ENCODE measurements at places on chromosomes 6 and 20. TPM values are rescaled to one million over a fixed set of nuclear protein-coding genes. Genes with fewer than 3 reads are reported as not detected.

The IL17A gene
- total RNA-seq, result not detected

The SLC17A1 gene
- 10.5 TPM for total RNA-seq

The TREM1 gene
- total RNA-seq, result 3.3 TPM

The ZSCAN9 gene
- 3.4 TPM for total RNA-seq

The LY6G6F gene
- not detected for total RNA-seq

The IMPG1 gene
- total RNA-seq, result not detected

The LHFPL5 gene
- total RNA-seq, result not detected

The B4GALT5 gene
- total RNA-seq, result 14.4 TPM

The CNR1 gene
- not detected for total RNA-seq

DNA sequence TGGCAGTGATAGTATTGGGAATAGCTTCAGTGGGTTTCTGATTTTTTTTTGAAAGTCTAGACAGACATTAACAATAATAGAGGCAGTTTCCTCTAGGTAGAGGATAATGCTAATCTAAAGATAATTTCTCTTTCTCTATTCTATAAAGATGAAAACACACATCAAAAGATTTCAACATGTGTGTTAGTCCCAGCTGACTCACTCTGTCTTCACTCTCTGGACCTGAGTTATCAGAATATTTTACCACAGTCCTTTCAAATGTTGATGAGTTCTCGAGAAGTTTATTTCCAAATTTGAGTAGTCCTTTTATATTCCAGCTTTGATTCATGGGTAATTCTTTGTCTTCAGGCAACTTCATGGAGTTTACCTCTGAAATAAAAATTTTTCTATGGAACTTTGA lies 17.1 kb downstream of the RPRD1B start:
- H3K27me3 ChIP-seq, result no peaks in the 10 kb centered on the region
- no peak overlapping the region for H3K27ac ChIP-seq
- H3K4me3 ChIP-seq, result no peak overlapping the region
- peaks cover 27% of the 10 kb centered on the region for H3K36me3 ChIP-seq

DNA sequence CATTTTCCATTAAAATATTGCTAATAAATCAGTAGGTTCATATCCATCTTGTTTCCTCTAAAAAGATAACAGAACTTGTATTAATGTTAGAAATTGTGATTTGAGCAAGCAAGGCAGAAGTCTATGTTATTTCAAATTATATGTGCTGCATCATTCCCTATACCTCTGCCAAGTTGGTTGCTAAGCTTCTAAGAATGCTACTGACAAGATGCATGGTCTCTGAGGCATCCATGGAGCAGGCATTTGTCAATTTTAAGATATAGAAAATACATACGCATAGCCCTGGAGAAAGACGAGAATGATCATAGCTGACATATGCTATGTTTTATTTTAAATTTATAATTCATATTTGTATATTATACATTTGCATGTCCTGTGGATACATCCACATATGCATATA lies 168.3 kb upstream of the THEMIS start:
- no peaks in the 10 kb centered on the region for H3K36me3 ChIP-seq
- H3K27me3 ChIP-seq, result no peaks in the 10 kb centered on the region
- H3K4me3 ChIP-seq, result no peak overlapping the region

GRCh38 chr20:45921337-45922189 lies 9.6 kb upstream of the PLTP start:
- H3K4me1 ChIP-seq, result no peaks in the 10 kb centered on the region
- H3K27ac ChIP-seq, result no peak overlapping the region
- H3K27me3 ChIP-seq, result no peaks in the 10 kb centered on the region
- H3K4me3 ChIP-seq, result no peak overlapping the region
- no peaks in the 10 kb centered on the region for H3K36me3 ChIP-seq

GRCh38 chr20:19995220-19995863 lies 21.8 kb upstream of the NAA20 start:
- no peak overlapping the region for H3K27ac ChIP-seq
- no peak overlapping the region for H3K4me3 ChIP-seq
- no peak for DNase-seq

DNA sequence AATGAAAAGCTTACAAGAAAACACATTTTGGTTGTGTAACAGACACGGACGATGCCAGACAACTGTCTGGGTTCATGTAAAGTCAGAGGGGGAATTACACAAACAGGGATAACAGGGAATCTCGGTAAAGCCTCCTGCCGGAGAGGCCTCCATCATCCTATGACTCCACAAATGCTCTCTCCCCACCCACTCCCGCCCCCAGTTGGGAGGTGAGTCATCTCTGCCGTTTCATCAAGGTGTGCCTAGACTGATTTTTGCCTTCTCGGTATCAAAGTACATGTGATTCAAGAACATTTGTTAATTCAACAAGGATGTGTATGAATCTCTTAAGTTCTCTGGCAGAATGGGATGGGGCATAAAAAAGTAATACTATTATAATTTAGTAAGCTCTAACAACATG lies 304.9 kb upstream of the PRDM1 start:
- DNase-seq, result no peak
- H3K4me3 ChIP-seq, result no peak overlapping the region
- H3K27me3 ChIP-seq, result no peaks in the 10 kb centered on the region

DNA sequence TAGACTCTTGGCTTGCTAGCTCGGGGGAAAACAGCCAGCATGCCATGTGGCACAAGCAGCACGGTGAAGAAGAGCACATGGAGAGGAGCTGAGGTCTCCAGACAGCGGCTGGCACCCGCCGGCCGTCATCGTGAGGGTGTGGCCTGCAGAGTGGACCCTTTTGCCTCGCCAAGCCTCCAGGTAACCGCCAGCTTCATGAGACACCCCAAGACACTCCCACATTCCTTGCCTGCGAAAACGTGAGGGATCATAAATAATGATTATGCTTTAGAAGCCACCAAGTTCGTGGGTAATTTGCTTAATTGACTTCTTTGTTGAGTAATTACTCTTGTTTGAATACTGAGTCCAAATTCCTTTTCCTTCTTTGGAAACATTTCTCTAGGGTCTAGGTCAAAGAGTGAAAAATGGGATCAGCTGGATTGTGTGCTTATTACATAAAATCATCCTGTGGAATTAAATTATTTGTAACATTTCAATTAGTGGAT lies 23.2 kb downstream of the FAM50B start:
- H3K36me3 ChIP-seq, result no peaks in the 10 kb centered on the region
- peak; percentile 84 for DNase-seq
- peak overlapping the region; percentile 86 for H3K27ac ChIP-seq
- no peaks in the 10 kb centered on the region for H3K4me1 ChIP-seq
- H3K27me3 ChIP-seq, result no peaks in the 10 kb centered on the region
- H3K4me3 ChIP-seq, result no peak overlapping the region

GRCh38 chr6:47264775-47265184 lies 44.9 kb downstream of the TNFRSF21 start:
- no peak overlapping the region for H3K4me3 ChIP-seq
- no peak for DNase-seq
- H3K36me3 ChIP-seq, result no peaks in the 10 kb centered on the region
- no peaks in the 10 kb centered on the region for H3K27me3 ChIP-seq
- no peaks in the 10 kb centered on the region for H3K4me1 ChIP-seq
- H3K27ac ChIP-seq, result no peak overlapping the region

DNA sequence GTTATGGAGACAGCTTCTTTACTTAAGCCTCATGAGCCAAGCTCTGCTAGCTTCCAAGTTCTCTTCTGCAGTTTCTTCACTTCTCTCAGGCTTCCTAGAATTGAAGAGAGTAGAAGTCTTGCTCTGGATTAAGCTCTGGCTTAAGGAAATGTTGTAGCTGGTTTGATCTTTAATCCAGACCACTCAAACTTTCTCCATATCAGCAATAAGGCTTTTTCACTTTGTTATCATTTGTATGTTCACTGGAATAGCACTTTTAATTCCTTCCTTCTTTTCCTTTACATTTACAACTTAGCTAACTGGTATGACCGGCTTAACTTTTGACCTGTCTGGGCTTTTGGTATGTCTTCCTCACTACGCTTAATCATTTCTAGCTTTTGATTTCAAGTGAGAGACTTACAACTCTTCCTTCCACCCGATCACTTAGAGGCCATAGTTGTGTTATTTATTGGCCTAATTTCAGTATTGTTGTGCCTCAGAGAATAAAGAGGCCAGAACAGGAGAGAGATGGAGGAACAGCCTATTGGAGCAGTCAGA lies 236.6 kb upstream of the BMP2 start:
- no peaks in the 10 kb centered on the region for H3K27me3 ChIP-seq
- no peaks in the 10 kb centered on the region for H3K36me3 ChIP-seq
- no peak for DNase-seq
- H3K27ac ChIP-seq, result no peak overlapping the region

GRCh38 chr20:17875981-17876385 lies 92.6 kb downstream of the SNX5 start:
- no peaks in the 10 kb centered on the region for H3K36me3 ChIP-seq
- H3K4me1 ChIP-seq, result peaks cover 58% of the 10 kb centered on the region

GRCh38 chr6:42566614-42567208 lies 2.9 kb downstream of the UBR2 start:
- no peak overlapping the region for H3K4me3 ChIP-seq
- H3K27ac ChIP-seq, result peak overlapping the region; percentile 98
- DNase-seq, result no peak
- no peaks in the 10 kb centered on the region for H3K4me1 ChIP-seq
- no peaks in the 10 kb centered on the region for H3K27me3 ChIP-seq
- H3K36me3 ChIP-seq, result no peaks in the 10 kb centered on the region

GRCh38 chr20:21812379-21812778 lies 106.9 kb downstream of the PAX1 start:
- no peak for DNase-seq
- no peak overlapping the region for H3K4me3 ChIP-seq
- no peak overlapping the region for H3K27ac ChIP-seq

DNA sequence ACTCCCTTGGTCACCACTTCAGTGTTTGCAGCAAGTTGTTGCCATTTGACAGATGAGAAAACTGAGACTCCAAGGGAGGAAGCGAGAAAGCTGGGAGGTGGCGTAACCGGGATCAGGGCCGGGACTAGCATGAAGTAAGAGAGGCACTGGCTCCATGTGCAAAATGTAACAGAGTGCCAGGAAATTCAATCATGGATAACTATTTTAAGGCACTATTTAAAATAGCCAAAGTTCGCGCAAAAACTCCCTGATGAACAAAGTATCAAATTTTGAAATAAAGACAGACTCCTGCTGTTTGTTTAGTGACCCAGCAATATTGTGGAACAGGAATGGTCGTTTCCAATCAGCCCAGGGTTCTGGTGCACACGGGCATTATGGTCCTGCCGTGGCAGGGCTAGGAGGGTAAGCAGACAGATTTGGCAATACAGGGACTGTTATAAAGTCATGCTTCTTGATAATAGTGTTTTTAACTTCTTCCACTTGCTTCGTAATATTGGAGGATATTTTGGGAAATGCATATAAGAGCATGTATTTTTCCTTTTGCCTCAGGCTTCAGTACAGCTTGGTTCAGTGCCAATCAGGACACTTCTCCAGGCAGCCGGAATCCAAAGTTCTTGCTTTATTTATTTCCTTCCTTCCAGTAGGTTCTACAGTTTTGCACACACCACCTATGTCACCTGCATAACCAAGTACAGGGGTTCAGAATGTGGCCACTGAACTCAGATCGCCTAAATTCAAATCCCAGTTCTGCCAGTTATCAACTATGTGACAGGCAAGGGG lies 141.6 kb downstream of the EYA2 start:
- peak overlapping the region; percentile 47 for H3K27ac ChIP-seq
- peak; percentile 38 for DNase-seq

- H3K36me3 ChIP-seq, result no peaks in the 10 kb centered on the region
- DNase-seq, result no peak
- H3K27me3 ChIP-seq, result no peaks in the 10 kb centered on the region
Observed at GRCh38 chr6:168413018-168413720, 27.8 kb upstream of the SMOC2 start.

DNA sequence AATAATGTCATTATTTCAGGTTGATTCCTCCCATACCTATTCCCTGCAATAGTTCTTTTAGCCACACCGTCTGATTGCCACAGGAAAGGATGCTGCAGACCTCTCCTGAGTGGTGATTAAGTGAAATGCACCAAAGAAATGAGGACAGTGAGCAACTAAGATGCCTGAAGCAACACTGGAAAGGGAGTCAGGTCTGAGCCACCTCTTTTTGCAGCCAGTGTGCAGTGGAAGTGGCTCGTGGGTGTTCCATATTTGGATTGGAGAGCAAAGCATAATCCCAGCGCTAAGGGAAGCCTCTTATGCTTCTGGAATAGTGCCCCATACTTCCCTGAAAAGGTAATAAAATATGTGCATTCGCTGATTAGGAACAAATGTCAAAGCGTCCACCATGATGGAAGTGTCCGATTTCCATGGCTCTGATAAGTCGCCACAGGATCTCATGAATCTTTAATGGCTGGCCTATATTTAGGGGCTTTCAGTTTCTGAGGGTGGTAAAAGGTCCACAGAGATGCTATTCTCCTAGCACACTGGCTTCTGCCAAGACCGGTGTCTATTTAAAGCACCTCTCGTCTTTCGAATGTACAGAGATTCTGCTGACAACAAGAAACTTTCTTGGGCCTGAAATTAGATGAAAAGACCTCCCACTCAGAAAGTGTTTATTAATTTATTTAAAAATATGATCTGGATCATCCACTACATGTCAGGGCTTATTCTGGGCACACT lies 253.9 kb downstream of the SLC24A3 start:
- no peak overlapping the region for H3K4me3 ChIP-seq
- no peaks in the 10 kb centered on the region for H3K36me3 ChIP-seq
- H3K4me1 ChIP-seq, result no peaks in the 10 kb centered on the region
- DNase-seq, result no peak

DNA sequence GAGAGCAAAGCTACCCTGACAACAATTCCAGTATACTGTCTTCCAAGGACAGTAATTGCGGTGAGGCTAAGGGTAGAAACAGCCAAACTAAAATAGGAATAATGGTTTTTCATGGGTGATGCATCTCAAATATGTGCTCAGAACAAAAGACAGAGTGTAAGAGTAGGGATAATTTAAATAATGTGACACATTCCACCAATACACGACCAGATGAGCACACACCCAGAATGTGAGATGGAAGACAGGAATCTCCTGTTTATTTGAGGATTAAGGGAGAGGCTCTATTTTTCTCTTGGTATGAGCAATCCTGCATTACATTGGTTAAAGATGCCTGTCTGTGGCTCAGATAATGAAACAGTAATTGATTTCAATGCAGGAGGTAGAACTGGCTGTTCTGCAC lies 292.9 kb upstream of the ZFP64 start:
- H3K27ac ChIP-seq, result no peak overlapping the region
- no peaks in the 10 kb centered on the region for H3K4me1 ChIP-seq
- no peaks in the 10 kb centered on the region for H3K27me3 ChIP-seq
- no peaks in the 10 kb centered on the region for H3K36me3 ChIP-seq
- no peak for DNase-seq
- no peak overlapping the region for H3K4me3 ChIP-seq
